Left colon (tissue), 2 donors: ENCODE measurements at places on chromosomes 11 and 22. TPM values are rescaled to one million over a fixed set of nuclear protein-coding genes. Genes with fewer than 3 reads are reported as not detected.

RBM7 gene
- 31.1 TPM for total RNA-seq

SORL1 gene
- 130 TPM for total RNA-seq

NLRX1 gene
- total RNA-seq: 17.9 TPM

LYVE1 gene
- total RNA-seq: 31.3 TPM

CCDC82 gene
- total RNA-seq: 23.6 TPM

PHOX2A gene
- 0.61 TPM for total RNA-seq

PANX3 gene
- not detected for total RNA-seq

CHRM1 gene
- total RNA-seq: 0.84 TPM

CYB5R3 gene
- 192 TPM for total RNA-seq

RNF141 gene
- 36.5 TPM for total RNA-seq

SLC22A24 gene
- not detected for total RNA-seq

BIRC3 gene
- 41.7 TPM for total RNA-seq

UCP3 gene
- 1.1 TPM for total RNA-seq

IFITM10 gene
- total RNA-seq: 0.87 TPM

OR8K3 gene
- not detected for total RNA-seq

CRYAB gene
- total RNA-seq: 11.5 TPM

SULT4A1 gene
- total RNA-seq: 0.15 TPM
